Fibroblast of skin of right biceps (primary cell): ENCODE measurements at places on chromosomes 2 and 18.
A peak's percentile ranks its signal among the peaks of the same experiment; 100 is the strongest.

- DNase-seq, result no peak
Measured at GRCh38 chr18:75496151-75496550, 68.6 kb upstream of the SMIM21 start.

DNA sequence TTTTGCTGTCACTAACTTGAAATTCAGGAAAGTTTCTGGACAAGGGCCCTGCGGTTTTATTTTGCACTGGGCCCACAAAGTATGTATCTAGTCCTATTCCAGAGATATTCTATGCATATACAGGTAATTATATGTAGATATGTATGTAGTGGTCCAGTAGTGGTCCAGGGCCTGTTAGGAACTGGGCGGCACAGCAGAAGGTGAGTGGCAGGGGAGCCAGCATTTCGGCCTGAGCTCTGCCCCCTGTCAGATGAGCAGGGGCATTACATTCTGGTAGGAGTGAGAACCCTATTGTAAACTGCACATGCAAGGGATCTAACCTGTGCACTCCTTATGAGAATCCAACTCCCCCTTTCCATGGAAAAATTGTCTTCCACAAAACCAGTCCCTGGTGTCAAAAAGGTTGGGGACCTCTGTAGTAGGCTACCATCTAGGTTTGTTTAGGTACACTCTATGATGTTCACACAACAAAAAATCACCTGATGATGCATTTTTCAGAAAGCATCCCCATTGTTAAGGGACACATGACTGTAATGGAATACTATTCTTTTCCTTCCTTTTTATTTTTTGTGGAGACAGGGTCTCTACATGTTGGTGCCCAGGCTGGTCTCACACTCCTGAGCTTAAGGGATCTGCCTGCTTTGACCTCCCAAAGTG is 2.8 kb upstream of the PPP4R3B start:
- no peak for DNase-seq

DNA sequence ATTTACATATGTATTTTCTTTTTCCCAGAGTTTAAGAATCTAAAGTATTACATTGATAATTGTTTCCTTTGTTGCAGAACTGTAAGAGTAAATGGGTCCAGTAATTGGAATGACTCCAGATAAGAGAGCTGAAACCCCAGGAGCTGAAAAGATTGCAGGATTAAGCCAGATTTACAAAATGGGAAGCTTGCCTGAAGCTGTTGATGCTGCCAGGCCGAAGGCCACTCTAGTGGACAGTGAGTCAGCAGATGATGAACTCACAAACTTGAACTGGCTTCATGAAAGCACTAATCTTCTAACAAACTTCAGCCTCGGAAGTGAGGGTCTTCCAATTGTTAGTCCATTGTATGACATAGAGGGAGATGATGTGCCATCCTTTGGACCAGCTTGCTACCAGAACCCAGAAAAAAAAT is 183.8 kb upstream of the STON1 start:
- peak; percentile 31 for DNase-seq

DNA sequence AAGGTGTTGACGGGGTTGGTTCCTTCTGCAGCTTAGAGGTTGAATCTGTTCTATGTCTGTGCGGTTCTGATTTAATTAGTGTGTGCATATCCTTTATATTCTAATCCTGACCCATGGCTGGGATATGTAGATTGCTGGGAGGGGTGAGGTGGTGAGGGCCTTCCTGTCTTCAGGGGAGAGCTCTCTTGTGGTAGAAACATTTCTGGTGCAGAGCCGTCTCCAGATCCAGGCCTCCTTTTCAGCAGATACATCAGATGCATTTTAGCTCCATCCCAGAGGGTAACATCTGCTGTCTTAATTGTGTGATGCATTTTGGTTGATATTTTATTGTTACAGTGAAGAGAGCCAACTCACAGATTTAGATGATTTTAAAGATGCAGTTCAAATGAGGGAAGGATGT is 227.8 kb downstream of the AGAP1 start:
- DNase-seq, result no peak

GRCh38 chr2:23694058-23695045 is 232.6 kb downstream of the ATAD2B start:
- no peak for DNase-seq

GRCh38 chr2:238069021-238069709 is 8.4 kb downstream of the SCLY start:
- DNase-seq, result no peak

DNA sequence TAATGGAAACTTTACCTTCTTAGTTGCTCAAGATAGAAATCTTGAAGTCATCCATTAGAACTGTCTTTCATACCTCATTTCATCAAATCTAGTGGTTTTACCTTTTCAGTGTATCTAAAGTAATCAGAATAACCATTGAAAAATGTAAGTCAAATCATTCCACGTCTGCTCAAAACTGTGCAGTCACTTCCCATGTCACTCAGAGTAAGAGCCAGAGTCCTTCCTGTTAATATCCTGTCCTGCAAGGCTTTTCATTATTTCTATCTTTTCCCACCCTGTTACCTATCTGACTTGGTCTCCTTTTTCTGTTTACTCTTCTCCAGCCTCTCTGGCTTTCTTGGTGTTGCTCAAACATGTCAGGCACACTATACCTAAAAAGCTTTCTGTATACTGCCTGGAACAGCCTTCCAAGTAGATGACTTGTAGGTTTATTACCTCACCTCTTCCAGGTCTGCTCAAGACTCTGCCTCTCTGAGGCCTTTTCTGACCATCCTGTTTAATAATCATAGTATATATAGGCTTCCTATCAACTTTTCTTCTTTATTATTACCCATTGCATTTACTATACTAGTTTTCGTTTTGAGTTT is 3.4 kb downstream of the C2orf69 start:
- DNase-seq, result no peak

DNA sequence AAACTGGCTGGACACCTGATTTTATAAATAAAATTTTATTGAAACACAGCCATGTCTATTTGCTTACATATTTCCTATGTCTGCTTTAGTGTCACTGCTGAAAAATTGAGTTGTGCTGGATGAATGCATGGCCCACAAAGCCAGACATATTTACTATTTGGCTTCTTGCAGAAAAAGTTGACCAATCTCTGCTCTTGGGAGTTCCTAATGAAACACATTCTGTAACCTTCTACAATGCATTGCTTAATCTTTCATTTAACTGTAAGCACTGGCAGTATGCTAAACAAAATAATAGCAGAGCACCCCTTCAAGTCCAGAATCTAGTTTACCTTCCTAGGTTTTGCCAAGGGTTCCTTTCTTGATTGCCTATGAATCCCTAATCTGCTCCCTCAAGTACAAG is 17.7 kb upstream of the SERPINB7 start:
- DNase-seq, result no peak

DNA sequence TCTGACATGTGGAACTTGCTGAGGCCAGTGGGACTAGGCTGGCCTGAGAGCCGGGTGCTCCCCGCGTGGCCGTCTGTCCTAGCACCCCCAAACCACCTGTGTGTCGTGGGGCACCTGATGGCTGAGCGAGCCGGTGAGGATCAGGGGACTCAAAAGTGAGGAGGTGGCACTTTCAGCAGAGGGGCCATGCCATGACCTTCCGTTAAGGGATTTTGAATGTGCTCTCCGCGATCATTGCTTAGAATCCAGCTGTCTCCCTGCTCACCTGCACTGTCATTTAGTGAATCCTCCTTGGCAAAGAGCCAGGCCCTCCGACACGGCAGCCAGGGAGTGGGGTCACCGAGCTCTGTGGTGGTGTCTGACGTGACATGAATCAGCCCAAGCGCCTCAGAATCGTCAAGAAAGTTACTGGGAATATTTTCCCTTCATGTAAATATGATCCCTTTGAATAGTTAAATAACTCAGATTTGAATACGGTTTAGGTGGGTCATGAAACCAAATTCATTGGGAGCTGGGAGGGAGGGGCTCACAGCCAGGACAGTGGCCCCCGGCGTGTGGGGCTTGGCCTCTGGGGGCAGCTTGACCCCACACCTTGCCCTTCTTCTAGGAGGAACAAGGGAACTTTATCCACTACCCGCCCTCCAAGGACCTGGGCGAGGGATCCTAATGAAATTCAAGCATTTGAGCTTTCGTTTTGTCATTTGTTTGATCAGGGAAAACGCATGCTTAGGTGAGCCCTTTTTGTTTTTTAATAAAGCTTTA is 9.5 kb downstream of the NFATC1 start:
- DNase-seq, result no peak

- DNase-seq, result peak; percentile 34
Measured at GRCh38 chr2:233832869-233833311, 21.4 kb downstream of the HJURP start.

DNA sequence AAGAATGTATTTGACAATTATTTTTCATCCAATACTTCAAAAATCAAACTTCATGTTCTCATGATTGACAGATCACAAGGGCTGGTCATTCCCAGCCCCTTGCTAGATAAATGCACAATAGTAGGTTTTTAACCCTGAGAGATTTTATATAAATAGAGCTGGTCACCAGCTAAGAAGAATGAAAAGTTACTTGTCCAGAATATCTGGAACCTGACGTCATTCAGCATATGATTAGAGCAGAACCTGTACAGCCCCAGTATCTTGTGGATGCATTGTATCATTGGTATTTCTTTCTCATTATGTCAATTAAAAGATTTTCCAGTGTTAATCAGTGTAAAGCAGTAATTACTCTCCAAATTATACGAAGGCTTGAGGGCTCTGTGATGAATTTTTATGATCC is 202.8 kb upstream of the RND3 start:
- DNase-seq, result no peak
